ENCODE measurements at places on chromosomes 2 and 18.
A peak's percentile ranks its signal among the peaks of the same experiment; 100 is the strongest.

GRCh38 chr2:72183016-72183415, 35.4 kb upstream of the CYP26B1 start:
- DNase-seq = no peak

DNA sequence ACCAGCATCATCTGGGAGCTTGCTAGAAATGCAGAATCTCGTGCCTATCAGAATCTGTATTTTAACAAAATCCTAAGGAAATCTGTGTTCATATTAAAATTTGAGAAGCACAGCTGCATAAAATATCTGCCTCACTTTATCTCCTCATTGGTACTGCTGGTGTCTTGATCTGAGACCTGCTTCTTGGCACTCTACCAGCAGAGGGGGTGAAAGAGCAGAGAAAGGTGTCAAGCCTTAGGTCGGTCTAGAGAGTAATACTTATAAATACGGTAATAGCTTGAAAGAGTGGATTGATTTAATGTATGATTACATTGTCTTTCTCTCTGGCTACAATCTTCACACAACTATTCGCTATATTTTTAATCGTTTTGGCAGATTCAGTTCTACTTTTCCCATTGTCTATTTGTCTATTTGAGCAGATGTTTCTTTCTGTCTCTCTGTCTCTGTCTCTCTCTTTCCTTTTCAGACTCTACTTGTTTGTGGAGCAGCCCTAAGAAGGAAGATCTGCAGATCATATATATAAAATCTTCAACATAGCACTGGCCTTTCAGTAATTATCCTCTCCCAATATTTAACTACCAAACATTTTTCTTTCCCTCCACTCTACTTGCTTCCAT, 1.7 kb upstream of the GCG start:
- DNase-seq = peak; percentile 56

DNA sequence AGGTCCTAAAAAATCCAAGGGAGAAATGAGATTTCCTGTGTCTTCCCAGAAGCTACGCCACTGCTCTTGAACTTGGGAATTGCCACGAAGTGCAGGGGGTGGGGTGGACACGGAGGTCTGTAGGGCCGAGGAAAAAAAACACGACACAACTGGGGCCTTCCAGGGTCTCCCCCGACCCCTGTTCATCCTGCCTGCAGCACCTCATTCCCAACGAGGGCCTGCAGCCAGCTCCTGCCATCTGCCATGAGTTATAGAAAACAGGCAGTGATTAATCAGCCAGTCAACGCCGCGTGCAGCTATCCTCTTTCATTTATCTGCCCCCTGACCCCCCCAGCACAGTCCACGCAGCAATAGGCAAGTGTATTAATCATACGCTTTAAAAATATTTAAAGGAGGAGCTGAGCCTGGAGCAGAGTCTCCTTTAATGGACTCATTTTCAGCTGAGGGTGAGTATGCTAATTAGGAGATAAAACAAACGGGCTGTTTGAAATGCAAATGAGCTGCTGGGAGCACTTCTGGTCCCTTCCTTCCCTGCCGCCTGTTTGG, 209.9 kb downstream of the TFCP2L1 start:
- DNase-seq = peak; percentile 75

DNA sequence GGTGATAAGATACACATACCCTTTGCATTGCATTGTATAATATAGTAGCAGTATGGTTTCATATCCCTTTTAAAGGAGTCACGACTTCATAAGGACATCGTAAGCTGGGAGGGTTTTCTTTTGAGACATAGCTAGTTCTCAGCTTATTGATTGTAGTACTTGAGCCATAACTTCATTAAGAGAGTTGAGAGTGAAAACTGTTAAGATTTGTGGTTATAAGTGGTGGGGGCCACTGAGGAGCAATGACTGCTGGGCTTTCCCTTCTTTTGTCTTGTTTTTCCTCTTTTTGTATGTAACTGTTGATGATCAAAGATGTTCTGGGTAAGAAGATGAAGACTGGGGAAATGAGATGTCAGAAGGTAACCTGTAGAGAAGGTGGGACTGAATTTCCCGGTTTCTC, 11.0 kb downstream of the EIF5B start:
- DNase-seq = no peak

GRCh38 chr2:175476948-175477347, 295.4 kb upstream of the ATP5MC3 start:
- no peak for DNase-seq

DNA sequence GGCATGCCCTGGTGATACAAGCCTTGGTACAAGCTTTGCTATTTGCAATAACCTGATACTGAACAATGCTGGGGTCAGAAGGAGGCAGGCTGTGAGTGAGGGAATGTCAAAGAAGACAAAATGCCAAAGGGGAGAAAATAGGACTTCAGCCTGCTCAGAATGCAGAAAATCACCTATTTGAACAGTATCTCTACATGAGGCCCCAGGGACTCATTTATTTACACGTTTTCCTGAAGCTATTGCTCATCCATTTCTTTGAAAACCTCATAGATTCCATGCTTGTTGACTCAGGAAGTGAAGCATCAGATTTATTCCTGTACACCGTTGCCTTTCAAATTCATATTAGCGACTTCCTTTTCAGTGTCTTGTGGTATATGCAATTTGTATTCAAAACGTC, 69.4 kb upstream of the CBLN2 start:
- DNase-seq = no peak

DNA sequence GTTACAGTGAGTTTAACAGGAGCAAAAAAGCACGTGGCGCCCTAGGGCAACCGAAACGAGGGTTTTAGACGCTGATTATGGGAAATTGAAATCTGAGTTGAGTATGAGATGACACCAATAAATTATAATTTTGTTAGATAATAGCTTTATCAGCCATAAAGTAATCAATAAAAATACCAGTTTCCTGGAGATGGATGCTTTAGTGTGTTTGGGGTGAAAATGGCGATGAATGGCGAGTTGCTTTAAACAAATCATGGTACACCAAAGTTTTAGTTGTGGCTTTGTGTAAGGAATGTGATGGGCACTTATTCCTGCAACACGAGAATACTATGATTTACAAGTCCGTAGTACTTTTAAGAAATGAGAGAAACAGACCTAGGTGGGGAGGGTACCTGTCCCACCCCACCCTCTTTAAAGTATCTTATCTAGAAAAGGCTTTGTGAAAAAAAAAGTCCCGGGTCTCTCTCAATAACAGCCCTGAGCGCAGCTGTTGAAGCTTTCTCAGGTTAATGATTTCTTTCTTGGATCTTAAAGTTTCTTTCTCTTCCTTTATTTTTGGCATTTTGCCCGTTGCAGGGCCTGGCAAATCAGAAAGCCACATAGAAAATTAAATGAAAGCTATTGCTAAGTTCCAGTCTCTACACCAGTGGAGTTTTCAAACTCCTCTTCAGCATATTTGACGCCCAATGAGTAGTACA, 1.5 kb upstream of the RRM2 start:
- DNase-seq = no peak

- DNase-seq = no peak
Measured at GRCh38 chr18:79962311-79962710, 2.1 kb upstream of the HSBP1L1 start.

GRCh38 chr2:12236136-12236844, 480.4 kb upstream of the TRIB2 start:
- no peak for DNase-seq

DNA sequence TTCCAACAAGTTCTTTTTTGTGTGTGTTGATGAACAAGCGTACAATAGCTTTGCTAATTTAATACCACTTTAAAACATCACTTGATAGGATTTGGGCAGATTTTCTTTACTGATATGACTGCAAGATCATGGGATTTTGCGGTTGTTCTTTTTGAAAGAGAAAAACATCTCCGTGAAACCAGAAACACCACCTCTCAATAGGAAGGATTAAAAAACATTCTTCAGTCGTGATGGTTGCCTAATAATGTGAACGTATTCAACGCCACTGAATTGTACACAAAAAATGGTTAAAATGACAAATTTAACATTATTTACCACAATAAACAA, 19.3 kb downstream of the RBMS1 start:
- no peak for DNase-seq

DNA sequence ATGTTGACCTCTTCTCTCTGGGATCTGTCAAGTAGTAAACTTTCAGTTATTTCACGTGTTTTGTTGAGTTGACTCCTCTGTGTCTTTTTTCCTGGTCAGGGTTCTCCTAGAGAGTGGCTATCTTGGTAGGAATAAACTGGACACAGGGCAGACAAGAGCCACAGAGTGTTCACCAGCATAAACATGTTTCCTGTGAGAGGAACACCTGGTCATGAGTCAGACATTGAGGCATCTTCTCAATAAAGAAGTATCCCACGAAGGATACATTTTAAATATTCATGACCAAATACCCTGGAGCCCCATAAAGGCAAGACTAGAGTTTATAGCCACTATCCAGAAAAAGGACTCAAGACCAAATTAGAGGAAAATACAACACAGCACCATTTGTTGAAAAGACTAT, 269.7 kb upstream of the ZNF521 start:
- DNase-seq = no peak

DNA sequence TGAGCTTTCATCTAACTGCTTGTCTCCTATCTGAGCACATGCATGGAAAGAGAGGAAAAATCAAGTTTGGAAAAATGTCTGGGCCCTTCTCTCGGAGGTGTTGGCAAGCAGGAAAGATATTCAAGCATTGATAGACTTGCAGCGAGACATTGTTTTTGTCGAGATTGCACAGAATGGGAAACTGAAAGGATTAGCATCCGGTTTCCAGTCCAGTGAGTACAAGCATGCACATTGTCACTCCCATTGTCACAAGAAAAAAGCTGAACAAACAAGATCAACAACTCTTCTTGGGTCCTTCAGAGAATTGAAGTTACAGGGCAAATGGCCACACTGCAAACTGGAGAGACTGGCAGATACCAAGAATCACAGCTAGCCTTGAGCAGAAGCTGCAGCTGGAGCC, 19.6 kb upstream of the MC5R start:
- DNase-seq = no peak

DNA sequence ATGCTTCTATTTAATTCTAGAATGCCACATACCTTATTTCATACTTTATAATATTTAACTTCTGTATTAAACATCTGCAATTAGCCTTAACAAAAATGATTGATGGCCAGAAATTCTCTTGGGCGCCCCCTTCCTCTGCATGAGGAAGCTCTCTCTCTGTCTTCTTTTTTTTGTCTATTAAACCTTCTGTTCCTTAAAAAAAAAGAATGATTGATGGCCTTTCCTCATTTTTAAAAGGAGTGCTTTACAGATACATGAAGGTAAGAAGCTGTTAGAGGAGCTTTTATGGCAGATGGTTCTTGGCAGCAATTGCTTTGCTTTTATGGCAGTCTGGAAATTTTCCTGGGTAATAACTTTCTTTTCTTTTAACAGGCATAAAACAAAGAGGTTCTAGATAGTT, 526.9 kb downstream of the SLC4A3 start:
- DNase-seq = peak; percentile 54

- peak; percentile 67 for DNase-seq
Measured at GRCh38 chr2:68828887-68829708, 42.1 kb downstream of the BMP10 start.

GRCh38 chr2:213806125-213806726, 522.0 kb downstream of the SPAG16 start:
- peak; percentile 43 for DNase-seq

GRCh38 chr2:198134293-198134955, 330.0 kb downstream of the PLCL1 start:
- no peak for DNase-seq

DNA sequence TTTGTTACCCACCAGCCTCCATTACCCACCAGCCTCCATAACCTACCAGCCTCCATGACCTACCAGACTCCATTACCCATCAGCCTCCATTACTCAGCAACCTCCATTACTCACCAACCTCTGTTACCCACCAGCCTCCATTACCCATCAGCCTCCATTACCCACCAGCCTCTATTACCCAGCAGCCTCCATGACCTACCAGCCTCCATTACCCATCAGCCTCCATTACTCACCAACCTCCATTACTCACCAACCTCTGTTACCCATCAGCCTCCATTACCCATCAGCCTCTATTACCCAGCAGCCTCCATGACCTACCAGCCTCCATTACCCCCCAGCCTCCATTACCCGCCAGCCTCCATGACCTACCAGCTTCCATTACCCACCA, 133.3 kb upstream of the HS6ST1 start:
- no peak for DNase-seq

DNA sequence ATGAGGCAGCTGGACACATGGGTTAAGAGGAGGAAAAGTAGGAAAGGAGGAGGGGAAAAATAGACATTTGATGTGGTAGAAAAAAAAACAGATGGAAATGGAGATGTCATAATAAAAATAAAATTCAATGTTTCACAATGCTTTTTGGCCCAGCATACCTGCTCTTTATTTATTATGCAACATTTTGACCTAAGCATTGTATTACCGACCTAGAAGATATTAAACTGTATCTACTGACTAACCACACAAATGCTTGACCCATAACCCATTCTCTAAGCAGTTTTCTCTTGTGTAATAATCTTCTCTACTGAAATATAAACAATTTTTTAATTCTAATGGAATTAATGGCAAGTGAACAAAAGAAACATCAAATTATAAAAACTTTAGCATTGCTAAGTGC, 362.3 kb downstream of the FBXO15 start:
- no peak for DNase-seq

GRCh38 chr2:172247203-172247602, 144.5 kb upstream of the DLX2 start:
- no peak for DNase-seq

GRCh38 chr2:218908721-218909619, 28.3 kb downstream of the WNT10A start:
- DNase-seq = peak; percentile 82

DNA sequence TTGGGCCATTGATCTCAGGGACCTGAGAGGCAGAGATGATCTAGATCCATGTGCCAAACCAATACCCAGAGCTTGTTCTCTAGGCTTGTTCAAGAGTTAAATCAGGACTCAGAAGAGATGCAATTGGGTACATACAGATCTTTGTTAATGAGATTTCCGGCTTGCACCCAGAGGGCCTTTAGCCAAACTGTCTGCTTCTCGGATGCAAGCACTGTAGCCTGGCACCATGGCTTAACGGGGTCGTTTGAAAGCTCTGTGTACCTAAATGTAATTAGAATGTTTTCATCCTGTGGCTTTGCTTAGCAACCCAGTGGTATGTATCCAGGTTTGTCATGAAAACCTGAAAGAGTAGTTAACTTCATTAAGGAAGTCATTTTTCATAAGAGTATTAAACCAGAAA, 94.2 kb downstream of the TPGS2 start:
- DNase-seq = no peak

DNA sequence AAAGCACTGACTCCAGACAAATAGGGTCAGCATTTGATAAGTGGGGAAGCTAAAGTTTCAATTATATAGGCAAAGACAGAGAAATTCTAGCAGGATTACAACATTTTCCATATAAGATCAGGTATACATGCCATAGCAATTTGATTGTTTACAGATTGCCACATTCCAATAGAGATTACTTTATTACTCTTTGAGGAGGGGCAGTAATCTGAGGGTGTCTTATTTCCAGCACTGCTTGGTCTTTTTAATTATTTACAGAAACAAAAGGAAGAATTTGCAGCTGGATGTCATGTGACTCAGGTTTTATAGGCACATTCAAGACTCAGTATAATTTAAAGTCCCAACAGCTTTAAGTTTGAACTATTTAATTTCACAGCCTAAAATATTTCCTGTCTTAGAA, 42.5 kb upstream of the GPR39 start:
- DNase-seq = no peak

- DNase-seq = no peak
Measured at GRCh38 chr2:152359573-152360363, 24.8 kb downstream of the FMNL2 start.

All from spinal cord (tissue), 10 donors.